ENCODE measurements at places on chromosomes 2 and 18. TPM values are rescaled to one million over a fixed set of nuclear protein-coding genes. Genes with fewer than 3 reads are reported as not detected.

GRCh38 chr2:204251998-204252376, 293.3 kb upstream of the PARD3B start:
- no peak for DNase-seq

DNA sequence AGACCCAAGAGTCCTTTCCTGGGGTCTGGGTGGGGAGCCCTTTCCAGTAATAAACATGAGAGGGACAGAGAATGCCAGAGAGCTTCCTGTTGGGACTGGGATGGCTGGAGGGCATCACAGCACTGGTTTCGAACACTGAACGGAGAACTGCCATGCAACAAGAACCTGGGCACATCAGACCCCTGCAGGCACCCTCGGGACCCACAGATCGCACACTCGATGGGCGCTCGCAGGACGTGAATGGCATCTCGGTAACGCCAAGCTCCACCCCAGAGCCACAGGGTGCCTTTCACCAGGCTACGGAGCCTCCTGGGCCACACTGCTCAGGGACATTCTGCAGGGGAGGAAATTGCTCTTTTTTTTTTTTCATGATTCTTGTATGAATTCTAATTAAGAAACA, 25.1 kb downstream of the SLC66A2 start:
- DNase-seq = peak; percentile 15

- DNase-seq = no peak
These were observed 245.3 kb downstream of the STK39 start for GRCh38 chr2:168002021-168002553.

CGREF1 gene
- polyA plus RNA-seq = 7.9 TPM

DNA sequence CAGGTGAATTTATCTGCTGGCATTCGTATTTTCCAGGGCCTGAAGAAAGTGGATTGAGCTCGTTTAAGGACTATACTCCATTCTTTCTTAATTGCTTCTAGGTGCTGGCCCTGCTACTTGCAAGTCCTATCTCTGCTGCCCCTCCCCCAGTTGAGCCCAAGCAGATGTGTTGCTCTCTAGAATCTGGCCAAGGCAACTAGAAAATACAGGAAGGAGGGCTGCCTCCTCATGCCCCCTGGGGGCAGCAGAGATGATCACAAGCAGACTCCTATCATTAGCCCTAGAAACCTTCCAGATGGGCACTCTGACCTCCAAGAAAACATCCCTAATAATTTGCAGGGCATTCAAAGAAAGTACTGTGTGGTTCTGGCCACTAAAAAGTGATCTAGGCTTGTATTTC, 72.5 kb upstream of the CYP26B1 start:
- no peak for DNase-seq

DNA sequence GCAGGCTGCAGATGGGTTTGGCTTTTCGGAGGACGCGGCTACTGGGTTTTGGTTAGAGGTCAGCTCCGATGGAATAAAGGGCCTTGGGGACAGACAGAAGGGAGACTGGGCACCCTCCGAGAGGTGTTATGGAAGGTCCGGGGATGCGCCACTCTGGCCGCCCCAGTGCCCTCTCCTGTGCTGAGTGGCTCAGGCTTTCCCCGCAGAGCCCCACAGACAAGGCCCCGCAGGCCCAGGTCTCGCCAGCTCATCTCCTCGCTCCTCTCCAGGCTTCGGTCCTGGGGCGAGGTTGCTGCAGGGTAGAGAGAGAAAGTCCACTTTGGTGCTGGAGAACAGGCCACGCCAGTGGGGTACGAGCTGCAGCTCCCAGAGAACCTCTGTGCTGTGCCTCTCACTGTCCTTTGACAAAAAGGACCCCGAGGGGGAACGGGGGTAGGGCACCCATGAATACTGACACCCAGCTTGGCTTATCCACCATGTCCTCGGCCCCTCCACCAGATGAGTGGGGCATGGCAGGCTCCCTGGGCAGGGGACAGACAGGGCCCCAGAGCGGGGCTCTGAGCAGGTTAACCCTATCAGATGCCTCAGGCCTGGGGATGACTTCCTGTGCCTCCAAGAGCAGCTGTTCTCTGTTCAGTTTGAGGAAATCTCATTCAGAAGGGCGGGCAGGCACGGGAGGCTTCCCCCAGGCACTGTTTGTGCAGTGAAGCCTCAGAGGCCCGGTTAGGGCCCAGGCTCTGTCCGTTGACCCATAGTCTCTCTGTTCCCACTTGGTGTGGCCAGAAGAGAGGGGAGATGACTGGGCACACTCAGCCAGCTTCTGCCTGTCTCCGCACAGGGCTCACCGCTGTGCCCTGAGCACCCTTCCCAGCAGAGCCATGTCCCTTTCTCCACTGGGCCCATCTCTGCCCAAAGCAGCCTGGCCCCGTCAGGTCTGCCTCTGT, 15.7 kb upstream of the CNNM3 start:
- no peak for DNase-seq

DNA sequence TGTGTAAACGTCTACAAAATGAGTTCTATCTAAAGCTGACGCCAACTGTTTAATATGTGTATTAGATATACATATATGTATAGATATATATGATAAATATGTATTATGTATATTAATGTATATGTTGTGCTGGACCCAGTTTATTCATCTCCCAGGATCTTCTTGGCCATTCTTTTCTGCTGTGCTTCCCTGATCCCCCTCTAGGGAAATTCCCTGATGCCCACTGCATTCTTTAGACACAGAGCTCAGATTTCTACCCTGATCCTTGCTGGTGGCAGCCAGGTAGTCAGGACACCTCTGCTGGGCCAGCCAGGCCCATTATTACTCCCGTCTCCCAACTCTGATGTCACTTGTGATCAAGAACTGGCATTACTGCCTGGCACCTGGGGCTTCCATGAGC, 292.0 kb downstream of the PTPRM start:
- no peak for DNase-seq

DNA sequence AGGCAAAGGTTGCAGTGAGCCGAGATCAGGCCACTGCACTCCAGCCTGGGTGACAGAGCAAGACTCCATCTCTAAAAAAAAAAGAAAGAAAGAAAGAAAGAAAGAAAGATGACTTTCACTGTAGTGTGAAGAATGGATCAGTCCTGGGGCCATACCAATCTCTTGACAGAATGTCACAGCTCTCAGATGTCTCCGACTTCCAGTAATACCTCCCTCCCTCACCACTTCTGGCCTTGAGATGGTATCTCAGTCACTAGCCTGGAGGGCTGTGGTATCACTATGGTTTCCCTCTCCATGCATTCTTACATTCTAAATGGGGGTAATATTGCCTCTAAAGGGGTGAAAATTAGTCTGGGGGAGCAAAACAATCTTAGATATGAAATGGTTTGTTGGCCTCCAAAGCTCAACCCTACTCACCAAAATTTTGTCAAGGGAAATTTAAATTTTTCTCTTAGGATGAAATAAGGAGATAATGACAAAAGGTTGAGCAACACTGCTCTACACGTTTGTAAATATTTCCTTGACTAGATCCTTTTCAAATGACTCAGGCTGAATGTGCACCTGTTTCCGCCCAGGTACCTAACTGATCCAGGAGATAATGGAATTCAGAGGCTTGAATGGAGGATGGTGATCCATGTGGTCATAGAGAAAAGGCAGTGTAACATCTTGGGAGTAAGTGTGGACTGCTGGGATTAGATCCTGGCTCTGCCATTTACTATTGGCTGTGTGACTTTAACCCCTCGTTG, 19.9 kb upstream of the SPRED2 start:
- no peak for DNase-seq

- DNase-seq = no peak
These were observed 138.4 kb downstream of the NDUFA10 start for GRCh38 chr2:239886781-239887180.

- no peak for DNase-seq
These were observed 23.3 kb upstream of the AMMECR1L start for GRCh38 chr2:127909019-127909418.

DNA sequence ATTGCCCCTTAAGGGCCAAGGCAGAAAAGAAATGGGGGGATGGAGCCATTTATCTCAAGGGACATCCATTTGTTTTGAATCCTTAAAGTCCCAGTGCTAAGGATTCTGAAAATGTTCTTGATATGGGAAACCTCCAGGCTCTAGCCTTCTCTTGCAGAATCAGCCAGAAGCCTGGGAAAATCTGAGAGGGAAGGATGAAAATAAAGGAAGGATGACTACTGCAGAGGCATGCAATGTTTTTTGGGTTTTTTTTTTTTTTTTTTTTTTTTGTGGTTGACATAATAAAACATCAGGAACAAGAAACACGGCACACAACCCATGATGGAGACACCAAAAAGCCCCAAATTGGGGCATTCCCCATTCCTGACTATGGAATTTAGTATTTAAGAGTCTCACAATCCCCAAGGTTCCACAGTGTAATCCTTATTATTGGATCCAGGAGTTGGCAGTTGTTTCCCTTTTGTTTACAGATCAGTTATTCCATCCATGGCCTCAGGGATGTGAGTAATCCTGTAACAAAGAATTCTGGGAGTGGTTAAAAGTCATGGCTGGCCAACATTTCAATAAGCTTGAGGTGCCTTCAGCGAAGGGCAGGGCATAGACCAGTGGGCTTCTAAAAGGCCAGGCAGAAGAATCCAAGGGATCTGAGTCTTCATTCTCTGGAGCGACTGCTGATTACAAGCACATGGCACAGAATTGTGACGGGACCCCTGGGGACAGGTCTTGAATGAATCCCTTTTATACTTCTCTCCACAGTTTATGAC, 337.5 kb downstream of the GULP1 start:
- DNase-seq = no peak

REG1B gene
- polyA plus RNA-seq = not detected

CKAP2L gene
- polyA plus RNA-seq = 0.15 TPM

DNA sequence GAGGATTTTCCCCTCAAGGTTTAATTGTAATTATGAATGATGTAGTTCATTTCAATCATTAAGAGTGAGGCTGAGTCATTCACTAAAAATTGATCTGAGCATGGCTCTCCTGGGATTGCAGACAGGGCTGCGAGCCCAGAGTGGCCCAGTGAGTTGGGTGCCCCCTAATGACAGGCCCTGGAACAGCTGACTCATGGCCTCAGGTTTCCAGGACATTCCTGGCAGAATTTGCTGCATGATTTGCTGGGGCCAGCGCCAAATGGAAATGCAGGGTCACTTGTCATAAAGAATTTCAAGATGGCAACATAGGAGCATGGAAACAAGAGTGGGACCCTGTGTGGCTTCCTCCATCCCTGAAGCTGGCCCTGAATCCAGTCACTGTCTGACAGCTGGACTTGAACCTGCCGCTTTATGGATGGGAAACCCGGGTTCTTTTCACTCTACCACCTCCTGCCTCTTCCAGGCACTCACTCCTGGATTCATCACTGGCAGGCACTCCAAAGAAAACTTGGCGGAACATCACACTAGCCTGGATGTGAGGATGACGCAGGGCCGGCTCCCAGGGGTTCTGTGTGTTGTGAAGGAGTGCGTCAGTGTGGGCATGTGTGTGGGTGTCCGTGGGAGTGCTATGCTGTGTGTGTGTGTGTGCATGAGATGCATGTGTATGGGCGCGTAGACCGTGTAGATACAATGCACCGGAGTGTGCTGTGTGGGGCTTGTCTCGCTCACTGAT, 15.2 kb downstream of the OTOF start:
- DNase-seq = no peak

DNA sequence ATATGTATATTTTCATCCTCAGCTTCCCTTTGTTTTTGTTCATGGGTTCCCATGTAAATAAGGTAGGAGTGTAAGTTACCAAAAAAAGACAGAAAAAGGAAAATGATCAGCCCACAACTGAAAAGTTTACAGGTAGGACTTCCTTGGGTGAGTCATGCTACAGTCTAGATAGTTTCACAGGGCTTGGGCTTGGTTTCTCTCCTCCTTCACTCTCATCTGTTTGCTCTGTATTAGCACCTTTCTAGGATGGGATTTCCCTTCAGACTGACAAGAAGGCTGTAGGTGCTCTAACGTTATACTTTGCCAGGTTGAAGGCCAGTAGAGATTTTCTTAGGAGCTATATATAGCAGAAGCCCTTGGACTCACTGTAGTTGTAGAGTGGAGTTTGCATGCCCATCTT, 57.9 kb downstream of the FAM171B start:
- no peak for DNase-seq

TEKT4 gene
- 0.02 TPM for polyA plus RNA-seq

- DNase-seq = no peak
These were observed 112.6 kb downstream of the COPS8 start for GRCh38 chr2:237198164-237198855.

PSMA8 gene
- polyA plus RNA-seq = 0.17 TPM

KRTCAP3 gene
- 2.8 TPM for polyA plus RNA-seq

GRCh38 chr2:88321449-88322248, 130.8 kb downstream of the FOXI3 start:
- DNase-seq = no peak

DSEL gene
- polyA plus RNA-seq = 7.6 TPM

SPAG16 gene
- polyA plus RNA-seq = 27.9 TPM

- DNase-seq = no peak
These were observed 92.6 kb downstream of the CMPK2 start for GRCh38 chr2:6773007-6773693.

DNA sequence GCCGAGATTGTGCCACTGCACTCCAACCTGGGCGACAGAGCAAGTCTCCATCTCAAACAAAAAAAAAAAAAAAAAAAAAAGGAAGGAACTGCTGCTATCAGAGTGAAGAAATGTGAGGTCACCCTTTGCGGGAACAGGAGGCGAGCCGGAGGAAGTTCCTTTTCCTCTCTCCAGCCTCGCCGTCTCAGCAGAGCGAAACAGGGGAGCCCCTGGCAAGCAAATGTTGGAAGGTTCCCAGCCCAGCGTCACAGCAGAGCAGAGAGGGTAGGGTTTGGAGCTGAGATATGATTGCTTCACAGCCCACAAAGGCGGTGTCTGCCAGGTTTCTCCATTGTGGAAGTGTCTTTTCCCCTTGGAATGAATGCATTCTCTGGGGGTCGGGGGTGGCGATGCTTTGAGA, 28.5 kb downstream of the SLC20A1 start:
- DNase-seq = peak; percentile 28

DNA sequence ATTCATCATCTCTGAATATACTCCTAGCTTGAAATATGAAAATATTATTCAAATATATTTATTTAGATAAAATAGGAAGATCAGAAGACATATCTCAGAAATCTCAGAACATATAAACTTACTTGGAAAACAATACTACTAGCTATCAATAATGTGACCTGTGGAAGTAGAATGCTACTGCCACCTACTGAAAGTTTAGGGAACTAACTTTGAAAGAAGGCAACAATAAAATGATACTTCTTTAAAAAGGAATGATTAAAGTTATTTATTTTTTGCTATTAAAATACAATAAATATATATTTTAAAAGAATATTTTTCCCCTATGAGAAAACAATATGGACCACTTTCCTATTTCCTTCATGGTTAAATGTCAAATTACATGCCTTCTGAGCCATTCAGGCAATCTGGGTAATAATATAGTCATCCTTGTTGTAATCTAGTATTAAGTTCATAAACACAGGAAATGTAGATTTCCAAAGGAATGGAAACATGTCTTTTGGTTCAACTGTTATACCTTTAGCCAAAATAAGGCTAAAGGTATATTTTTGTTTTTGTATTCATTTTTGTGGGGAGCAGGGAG, 26.0 kb downstream of the ACADL start:
- DNase-seq = no peak

DNA sequence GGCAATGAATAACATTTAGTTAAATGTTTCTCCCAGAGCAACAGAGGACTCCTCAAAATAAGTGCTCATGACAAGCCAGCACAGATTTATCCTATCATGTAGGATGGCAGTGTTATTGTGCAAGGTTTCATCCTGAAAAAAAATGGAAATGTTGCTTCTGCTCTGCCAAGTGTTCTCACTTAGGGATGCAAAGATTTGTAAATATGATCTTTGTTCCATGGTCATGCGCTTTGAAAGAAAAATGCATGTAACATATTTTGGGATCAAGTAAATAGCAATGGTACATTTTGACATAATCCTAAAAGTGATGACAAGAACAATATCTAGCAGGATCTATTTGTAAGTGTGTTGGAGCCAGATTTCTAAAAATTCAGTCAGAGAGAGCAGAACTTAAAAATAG, 229.5 kb upstream of the CCDC150 start:
- DNase-seq = no peak

PIEZO2 gene
- 2.0 TPM for polyA plus RNA-seq

GPAT2 gene
- polyA plus RNA-seq = 2.4 TPM
